ENCODE measurements at places on chromosomes 1 and 21.

GRCh38 chr1:117646007-117646811 is 40.4 kb downstream of the TENT5C start:
- DNase-seq, result no peak

DNA sequence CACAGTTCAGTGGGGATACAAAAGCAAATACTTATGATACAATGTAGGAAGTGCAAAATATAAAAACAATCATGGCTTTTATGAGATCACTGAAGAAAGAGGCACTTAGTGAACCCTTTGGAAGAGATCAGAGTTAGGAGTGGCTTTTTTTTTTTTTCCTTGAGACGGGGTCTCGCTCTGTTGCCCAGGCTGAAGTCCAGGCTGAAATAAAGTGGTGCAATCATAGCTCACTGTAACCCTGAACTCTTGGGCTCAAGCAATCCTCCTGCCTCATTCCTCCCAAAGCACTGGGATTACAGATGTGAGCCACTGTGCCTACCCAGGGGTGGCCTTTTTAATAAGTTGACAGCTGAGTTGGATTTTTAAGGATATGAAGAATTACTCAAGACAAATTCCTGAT is 17.3 kb upstream of the RASAL2 start:
- no peak for DNase-seq

- no peak for DNase-seq
Observed at GRCh38 chr1:154334079-154335024, 9.0 kb downstream of the ATP8B2 start.

DNA sequence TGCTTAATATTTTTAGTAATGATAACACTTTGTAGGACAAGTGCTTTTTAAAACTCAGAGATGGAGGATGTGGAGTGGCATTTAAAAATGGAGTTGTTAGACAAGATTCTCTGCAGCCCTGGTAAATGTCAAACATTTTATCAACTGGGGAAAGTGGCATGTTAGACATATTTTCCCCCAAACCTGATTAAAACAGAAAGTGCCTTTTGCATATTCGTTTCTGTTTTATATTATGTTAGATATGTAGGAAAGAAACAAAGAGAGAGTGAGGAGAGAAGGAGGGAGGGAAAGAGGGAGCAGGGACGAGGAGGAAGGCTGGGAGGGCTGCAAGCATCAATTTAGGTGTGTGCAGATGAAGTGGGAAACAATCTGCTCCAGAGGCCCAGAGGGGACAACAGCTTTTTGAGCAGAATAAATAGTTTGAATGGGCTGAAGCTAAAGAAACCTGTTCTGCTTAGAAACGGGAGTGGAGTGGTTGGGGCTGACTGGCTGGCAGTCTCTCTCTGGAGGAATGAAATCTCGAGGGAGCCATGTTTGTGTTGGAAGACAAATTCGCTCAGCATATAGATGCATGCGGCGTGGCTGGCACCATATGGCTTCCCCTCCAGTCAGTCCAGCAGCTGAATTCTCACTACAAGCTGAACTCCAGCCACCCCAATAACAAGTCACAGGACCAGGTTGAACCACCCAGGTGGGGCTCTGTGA is 502.2 kb downstream of the AJAP1 start:
- no peak for DNase-seq

DNA sequence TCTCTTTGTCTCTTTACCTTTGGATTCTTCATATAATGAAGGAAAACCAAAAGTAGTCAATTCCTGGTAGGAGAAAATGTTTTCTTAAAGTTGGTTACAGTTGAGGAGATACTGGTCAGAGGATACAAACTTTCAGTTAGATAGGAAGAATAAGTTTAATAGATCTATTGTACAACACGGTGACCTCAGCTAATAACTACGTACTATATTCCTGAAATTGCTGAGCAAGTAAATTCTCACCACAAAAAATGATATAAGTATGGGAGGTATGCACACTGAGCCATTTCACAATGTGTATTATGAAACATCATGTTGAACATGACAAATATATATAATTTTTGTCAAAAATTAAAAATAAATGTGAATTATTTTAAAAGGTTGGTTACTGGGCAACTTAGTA is 20.4 kb downstream of the SSX2IP start:
- no peak for DNase-seq

DNA sequence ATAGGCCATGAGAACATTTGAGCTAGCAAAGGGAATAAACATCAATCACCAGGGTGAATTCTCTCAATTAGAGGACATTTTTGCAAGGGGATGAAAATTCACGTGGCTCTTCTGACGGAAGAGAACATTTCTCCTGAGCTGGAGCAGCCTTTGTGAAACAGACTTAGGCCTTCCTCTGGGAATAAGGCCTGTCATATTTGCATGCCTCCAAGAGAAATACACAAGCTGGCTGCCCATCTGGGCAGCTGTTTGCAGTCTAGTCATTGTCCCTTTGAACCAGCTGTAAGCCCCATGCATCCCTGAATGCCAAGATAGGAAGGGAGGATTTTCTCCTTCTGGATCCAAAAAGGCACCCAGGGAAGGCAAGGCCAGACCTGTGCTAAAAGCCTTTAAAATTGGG is 5.5 kb downstream of the LEMD1 start:
- DNase-seq, result no peak

DNA sequence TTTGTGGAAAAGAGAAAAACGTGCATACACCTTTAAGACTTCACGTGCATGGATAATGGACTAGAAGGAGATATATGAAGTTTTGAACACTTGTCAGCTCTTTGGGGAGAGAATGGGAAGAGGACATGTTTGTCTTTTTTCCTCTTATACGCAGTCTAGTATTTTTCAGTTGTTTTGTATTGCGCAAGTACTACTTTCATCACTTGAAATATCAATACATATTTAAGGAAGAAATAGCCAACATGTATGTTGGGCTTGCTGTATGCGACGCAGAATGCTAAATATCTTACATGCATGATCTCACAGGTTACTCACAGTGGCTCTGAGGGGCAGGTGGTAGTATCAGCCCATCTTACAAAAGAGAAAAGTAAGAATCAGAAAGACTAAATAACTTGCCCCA is 176.5 kb upstream of the RUNX1 start:
- no peak for DNase-seq

DNA sequence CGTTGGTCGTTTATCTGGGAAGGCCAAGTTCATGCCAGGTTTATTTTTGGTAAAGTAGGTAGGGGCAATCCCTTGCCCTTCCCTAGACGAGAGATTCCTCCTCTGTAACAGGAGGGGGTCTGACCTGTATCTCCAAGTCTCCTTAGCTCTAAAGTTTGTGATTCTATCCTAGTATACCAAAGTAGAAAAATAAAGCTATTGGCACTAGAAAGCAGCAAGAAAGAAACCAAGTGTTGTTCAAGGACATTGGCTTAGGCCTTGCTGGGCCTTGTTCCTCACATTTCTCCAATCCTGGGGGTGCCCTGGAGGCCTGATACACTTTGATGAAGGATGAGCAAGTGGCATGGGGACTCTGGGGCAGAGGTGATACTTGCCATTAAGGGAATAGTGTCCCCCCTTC is 814 bp downstream of the MTARC2 start:
- no peak for DNase-seq

GRCh38 chr1:206079135-206079534 is 26.2 kb downstream of the RHEX start:
- DNase-seq, result no peak

- no peak for DNase-seq
Observed at GRCh38 chr1:85463731-85464496, 1.0 kb downstream of the DDAH1 start.

GRCh38 chr1:197807739-197808453 is 32.6 kb upstream of the DENND1B start:
- no peak for DNase-seq

DNA sequence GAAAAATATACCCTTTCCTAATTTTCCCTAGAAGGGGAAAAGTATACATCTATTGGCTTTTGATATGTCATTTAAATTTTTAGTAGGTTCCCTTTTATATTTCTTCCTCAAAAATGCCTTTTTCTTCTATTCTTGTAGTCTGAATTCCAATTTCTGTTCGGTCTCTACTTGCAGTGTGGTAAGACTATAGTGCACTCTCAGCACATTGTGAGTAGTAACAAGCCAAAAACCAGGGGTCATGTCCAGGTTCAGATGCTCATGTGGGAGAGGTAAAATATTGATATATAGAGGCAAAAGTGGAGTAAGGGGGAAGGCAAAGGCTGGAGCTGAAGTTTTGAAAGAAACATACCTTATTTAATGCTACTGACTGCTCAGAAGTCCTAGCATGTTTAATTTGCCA is 4.0 kb upstream of the FCGR2A start:
- no peak for DNase-seq

DNA sequence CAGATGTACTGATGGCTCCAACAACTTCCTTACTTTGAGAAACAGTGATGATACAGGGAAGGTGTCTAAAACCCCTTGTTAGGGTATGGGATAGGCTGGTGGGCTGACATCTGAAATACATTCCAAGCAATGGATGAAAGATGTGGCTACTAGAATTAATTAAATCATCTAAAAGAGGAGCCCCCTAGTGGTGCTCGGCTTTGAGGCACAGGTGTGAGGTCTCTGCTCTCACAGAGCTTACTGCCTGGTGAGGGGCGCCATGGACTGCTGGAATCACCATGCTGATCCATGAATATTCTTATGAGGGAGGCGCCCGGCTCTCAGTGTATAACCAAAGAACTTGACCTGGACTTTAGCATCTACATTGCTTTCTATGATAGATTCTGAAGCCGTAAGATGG is 48.5 kb downstream of the GNG4 start:
- DNase-seq, result peak; percentile 14

DNA sequence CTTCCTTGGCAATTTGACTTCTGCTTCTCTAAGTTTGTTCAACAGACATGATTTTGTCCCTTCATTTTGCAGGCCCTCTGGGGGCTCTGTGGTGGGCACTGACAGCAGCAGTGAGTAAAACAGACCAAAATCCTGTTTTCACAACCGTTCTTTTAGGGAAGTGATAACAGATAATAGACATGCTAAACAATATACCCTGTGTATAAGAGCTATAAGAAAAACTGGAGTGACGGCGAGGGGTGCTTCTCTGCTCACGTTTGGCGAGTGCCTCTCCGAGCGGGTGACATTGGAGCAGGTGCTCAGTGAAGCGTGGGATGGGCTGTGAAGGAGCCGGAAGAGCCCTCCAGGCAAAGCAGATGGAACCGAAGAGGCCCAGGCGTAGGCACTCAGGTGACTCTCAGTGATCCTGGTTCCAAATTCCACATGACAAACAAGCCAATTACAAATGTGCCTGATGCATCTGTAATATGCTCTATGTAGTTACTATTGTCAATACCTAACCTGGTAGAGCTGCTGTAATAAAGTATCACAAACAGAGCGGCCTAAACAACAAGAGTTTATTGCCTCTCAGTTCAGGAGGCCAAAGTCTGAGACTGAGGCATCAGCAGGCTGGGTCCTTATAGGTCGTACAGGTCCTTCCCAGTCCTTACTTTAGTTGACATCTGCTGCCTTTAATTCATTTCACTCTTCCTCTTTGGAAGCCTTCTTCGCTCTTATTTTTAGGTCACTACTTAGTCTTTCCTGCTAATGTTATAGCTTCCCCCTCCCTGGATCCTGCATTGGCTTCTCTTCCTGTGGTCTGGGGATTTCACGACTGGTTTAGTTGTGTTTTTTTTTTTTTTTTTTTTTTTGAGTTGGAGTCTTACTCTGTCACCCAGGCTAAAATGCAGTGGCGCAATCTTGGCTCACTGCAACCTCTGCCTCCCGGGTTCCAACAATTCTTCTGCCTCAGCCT is 20.1 kb downstream of the OR2B11 start:
- no peak for DNase-seq

DNA sequence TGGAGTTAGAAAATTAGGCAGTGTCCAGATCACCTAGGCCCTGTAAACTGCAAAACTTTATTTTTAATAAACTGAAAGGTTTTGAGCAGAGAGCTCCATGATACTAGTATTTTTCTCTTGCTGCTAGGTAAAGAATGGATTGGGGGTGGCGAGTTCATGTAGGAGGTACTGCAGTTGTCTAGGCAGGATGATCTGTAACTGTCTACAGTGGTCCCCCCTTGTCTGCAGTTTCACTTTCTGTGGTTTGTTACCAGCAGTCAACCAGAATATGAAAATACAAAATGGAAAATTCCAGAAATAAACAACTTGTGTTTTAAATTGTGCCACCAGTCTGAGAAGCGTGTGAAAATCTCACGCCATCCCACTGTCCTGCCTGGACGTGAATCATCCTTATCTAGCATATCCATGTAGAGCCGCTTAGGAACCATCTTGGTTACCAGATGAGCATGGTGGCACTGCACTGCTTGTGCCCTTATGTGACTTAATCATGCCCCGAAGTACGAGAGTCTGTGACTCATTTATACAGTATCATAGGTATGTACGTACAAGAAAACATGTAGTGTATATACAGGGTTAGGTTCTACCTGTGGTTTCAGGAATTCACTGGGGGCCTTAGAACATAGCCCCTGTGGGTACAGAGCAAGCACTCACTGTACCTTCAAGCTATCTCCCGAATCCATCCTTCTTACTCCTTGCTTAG is 94.2 kb downstream of the AHCTF1 start:
- no peak for DNase-seq

- DNase-seq, result peak; percentile 45
Observed at GRCh38 chr1:59976194-59977074, 49.9 kb upstream of the CYP2J2 start.

- no peak for DNase-seq
Observed at GRCh38 chr1:54652168-54652567, 10.6 kb downstream of the MROH7 start.

DNA sequence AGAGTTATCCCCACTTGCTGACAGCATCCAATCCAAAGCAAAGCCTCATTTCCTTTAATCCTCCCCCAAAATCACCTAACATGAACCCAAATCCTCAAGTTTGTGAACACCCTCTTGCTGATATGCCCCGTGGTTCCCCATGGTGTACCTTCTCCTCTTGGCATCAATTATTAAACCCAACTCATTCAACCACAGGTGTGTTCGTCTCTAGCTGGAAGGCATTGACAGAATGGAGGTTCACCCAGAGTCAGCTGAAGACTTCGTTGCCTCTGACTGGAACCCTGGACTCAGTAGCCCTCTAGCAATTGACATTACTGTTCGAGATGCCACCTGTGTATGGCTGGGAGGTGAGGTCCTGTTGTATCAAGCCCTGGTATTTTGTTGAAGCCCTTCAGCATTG is 22.8 kb downstream of the SLC30A10 start:
- no peak for DNase-seq

DNA sequence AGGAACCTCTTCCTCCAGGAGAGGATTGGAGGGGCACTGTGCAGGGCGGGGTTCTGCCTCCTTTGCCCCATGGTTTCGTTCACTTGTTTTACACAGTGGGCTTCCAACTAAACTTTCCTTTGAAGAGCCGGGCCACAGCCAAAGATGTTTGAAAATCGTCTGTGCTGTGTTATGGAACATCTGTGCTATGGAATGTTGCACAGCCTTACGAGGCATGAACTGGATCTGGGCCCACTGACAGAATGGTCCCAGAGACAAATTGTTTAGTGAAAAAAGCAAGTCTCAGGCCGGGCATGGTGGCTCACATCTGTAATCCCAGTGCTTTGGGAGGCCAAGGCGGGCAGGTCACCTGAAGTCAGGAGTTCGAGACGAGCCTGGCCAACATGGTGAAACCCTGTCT is 12.6 kb upstream of the MEF2D start:
- no peak for DNase-seq
